ENCODE measurements at places on chromosomes 3 and 15.

DNA sequence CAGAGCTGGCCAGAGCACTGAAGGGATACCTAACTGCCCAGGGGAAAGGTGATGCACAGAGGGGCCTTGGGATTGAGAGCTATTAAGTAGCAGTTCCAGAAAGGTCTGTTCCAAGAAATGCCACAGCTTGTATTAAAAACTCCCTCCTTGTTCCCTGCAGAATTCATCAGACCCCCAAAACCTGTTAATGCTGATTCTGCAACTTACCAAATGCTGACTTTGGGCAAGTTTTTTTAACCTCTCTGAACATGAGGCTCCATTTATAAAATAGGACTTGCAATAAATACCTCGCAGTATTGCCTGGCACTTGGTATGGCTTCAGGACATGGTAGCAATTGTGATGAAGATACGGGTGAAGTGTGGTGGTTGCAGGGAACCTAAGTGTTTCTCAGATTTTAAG lies 30.1 kb upstream of the SYNPR start:
- no peaks in the 10 kb centered on the region for H3K27me3 ChIP-seq
- H3K4me1 ChIP-seq = no peaks in the 10 kb centered on the region
- no peak overlapping the region for H3K4me3 ChIP-seq
- no peaks in the 10 kb centered on the region for H3K36me3 ChIP-seq
- H3K27ac ChIP-seq = no peak overlapping the region
- DNase-seq = no peak

DNA sequence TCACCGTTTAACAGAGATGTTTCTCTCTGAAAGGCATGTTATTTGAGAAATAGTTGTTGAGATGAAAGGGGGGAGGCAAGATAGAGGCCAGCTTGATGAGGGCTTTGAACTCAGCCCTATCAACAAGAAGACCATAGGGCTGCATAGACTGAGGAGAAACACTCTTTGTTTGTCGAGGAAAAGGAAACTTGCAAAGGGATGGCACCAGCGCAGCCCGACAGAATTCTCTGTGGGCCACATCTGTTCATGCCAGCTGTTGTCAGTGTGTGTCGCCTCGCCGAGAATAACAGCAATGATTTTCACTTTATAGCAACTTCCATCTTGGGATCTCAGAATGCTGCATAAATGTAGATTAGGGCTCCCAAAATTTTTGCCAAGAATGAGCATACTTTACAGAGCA lies 478.3 kb upstream of the TPRG1 start:
- no peak overlapping the region for H3K4me3 ChIP-seq
- no peak overlapping the region for H3K27ac ChIP-seq
- peaks cover 11% of the 10 kb centered on the region for H3K4me1 ChIP-seq
- no peaks in the 10 kb centered on the region for H3K36me3 ChIP-seq
- H3K27me3 ChIP-seq = no peaks in the 10 kb centered on the region

GRCh38 chr3:27431116-27431515 lies 53.1 kb downstream of the SLC4A7 start:
- DNase-seq = peak; percentile 98
- H3K27me3 ChIP-seq = no peaks in the 10 kb centered on the region
- H3K4me1 ChIP-seq = peaks cover 17% of the 10 kb centered on the region
- no peak overlapping the region for H3K4me3 ChIP-seq
- H3K36me3 ChIP-seq = peaks cover 43% of the 10 kb centered on the region
- H3K27ac ChIP-seq = peak overlapping the region; percentile 53

GRCh38 chr3:155230382-155230781 lies 63.1 kb downstream of the STRIT1 start:
- no peaks in the 10 kb centered on the region for H3K27me3 ChIP-seq
- peaks cover 26% of the 10 kb centered on the region for H3K4me1 ChIP-seq
- no peaks in the 10 kb centered on the region for H3K36me3 ChIP-seq
- H3K27ac ChIP-seq = no peak overlapping the region
- no peak overlapping the region for H3K4me3 ChIP-seq

- H3K4me3 ChIP-seq = peak overlapping the region; percentile 77
- H3K4me1 ChIP-seq = peaks cover 19% of the 10 kb centered on the region
- peak; percentile 24 for DNase-seq
- no peak overlapping the region for H3K27ac ChIP-seq
Measured at GRCh38 chr15:90957031-90957790, 2.5 kb downstream of the RCCD1 start.

GRCh38 chr3:138921316-138922292 lies 25.3 kb downstream of the FOXL2 start:
- peak overlapping the region; percentile 64 for H3K27ac ChIP-seq
- peaks cover 22% of the 10 kb centered on the region for H3K4me1 ChIP-seq
- H3K4me3 ChIP-seq = peak overlapping the region; percentile 33
- no peaks in the 10 kb centered on the region for H3K27me3 ChIP-seq
- H3K36me3 ChIP-seq = no peaks in the 10 kb centered on the region
- peak; percentile 83 for DNase-seq

GRCh38 chr15:88497109-88497765 lies 29.7 kb downstream of the MRPS11 start:
- H3K4me1 ChIP-seq = no peaks in the 10 kb centered on the region
- DNase-seq = no peak
- H3K27ac ChIP-seq = no peak overlapping the region
- no peaks in the 10 kb centered on the region for H3K36me3 ChIP-seq
- H3K27me3 ChIP-seq = no peaks in the 10 kb centered on the region

DNA sequence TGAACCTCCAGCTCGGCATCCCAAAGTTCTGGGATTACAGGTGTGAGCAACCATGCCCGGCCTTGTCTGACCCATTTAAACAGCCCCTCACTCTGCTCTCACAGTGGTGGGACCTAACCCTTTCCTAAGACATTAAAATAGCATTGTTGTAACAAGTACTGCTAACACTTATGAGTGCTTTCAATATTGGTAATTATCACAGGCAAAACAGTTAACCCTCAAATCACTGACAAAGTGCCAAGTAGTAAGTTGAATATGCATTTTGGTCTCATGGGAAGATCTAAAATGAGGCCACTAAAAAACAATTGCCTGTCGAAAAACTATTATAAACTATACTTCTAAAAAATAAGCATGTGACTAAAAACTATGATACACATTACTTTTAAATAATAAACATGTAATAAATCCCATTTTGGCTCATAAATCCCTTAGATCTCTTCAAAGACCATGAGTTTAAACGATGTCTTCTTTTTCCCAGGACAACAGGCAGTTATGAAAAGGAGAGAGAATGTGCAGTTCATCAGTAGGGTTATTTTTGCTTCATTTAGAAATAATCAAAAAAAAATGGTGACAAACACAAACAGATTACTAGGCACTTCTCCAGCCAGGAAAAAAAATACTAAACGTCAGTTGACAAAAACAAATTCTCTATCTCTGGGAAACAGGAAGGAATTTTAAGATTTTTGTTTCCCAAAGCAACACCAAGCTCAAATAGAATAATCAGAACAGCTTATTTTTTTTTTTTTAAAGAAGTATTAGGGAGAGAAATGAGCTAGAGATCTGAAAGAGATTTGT lies 95.4 kb downstream of the RFTN1 start:
- no peaks in the 10 kb centered on the region for H3K27me3 ChIP-seq
- H3K27ac ChIP-seq = no peak overlapping the region
- DNase-seq = no peak
- peaks cover 5% of the 10 kb centered on the region for H3K4me1 ChIP-seq
- no peaks in the 10 kb centered on the region for H3K36me3 ChIP-seq

DNA sequence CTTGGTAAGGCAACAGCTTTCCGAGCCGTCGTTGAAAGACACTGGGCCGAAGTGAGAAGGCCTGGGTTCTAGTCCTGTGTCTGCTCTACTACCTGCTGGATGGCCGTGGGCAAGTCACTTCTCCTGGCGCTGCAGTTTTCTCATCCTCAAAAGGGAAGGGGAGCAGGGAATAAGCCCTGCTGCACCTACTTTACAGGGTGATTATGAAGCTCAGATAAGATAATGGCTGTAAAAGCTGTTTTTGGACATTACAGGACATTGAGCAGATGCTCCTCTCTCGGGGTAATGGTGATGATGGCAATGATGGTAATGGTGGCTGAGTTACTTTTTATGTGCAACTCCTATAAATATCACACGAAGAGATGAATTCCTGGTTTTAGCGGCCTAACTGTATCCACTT lies 152.6 kb downstream of the FAM43A start:
- no peaks in the 10 kb centered on the region for H3K27me3 ChIP-seq
- H3K27ac ChIP-seq = no peak overlapping the region
- DNase-seq = no peak
- peaks cover 17% of the 10 kb centered on the region for H3K4me1 ChIP-seq
